ENCODE measurements at places on chromosomes 2 and 18. TPM values are rescaled to one million over a fixed set of nuclear protein-coding genes. Genes with fewer than 3 reads are reported as not detected.

RAB6C gene
- total RNA-seq, result 0.22 TPM

TGFBRAP1 gene
- 15.5 TPM for total RNA-seq

CYP26B1 gene
- 0.91 TPM for total RNA-seq

DPP10 gene
- total RNA-seq, result 8.2 TPM

CACNB4 gene
- 15.1 TPM for total RNA-seq

INPP5D gene
- total RNA-seq, result 1.8 TPM

LRATD1 gene
- 1.1 TPM for total RNA-seq

AQP12B gene
- not detected for total RNA-seq

RAMP1 gene
- total RNA-seq, result not detected

GCFC2 gene
- total RNA-seq, result 28.7 TPM

CNGA3 gene
- 0.33 TPM for total RNA-seq

CHRNG gene
- not detected for total RNA-seq

ATP6V1C2 gene
- total RNA-seq, result 0.27 TPM

DLX2 gene
- not detected for total RNA-seq

ACADL gene
- total RNA-seq, result 0.38 TPM

CBLN2 gene
- total RNA-seq, result not detected

RFTN2 gene
- total RNA-seq, result 0.55 TPM

GULP1 gene
- 26.5 TPM for total RNA-seq

ARID5A gene
- 3.5 TPM for total RNA-seq

DSEL gene
- total RNA-seq, result 9.0 TPM

AQP4 gene
- total RNA-seq, result 2.1 TPM

ACTG2 gene
- 1.6 TPM for total RNA-seq

KCNG2 gene
- not detected for total RNA-seq

RFX8 gene
- not detected for total RNA-seq

BMP10 gene
- not detected for total RNA-seq

EN1 gene
- not detected for total RNA-seq

ACVR1 gene
- total RNA-seq, result 26.2 TPM

VIL1 gene
- 69.0 TPM for total RNA-seq

C2orf76 gene
- 9.8 TPM for total RNA-seq

CCL20 gene
- not detected for total RNA-seq

ACKR3 gene
- 126 TPM for total RNA-seq

ARHGAP28 gene
- total RNA-seq, result 110 TPM

SIGLEC15 gene
- total RNA-seq, result not detected

TMEM163 gene
- 0.21 TPM for total RNA-seq

GREB1L gene
- total RNA-seq, result 5.2 TPM

KIF1A gene
- total RNA-seq, result 58.8 TPM

Measured in endodermal cell (in vitro differentiated cells).